GM23338 (cell line): ENCODE measurements at places on chromosomes 11 and 22. TPM values are rescaled to one million over a fixed set of nuclear protein-coding genes. Genes with fewer than 3 reads are reported as not detected.

- H3K27ac ChIP-seq: no peak overlapping the region
- no peaks in the 10 kb centered on the region for H3K36me3 ChIP-seq
- H3K27me3 ChIP-seq: no peaks in the 10 kb centered on the region
- H3K4me3 ChIP-seq: no peak overlapping the region
- DNase-seq: no peak
- peaks cover 15% of the 10 kb centered on the region for H3K4me1 ChIP-seq
Measured at GRCh38 chr22:40610329-40610850, 26.1 kb downstream of the MRTFA start.

Gene C1QTNF6
- 2.3 and 2.6 TPM in 2 replicates for total RNA-seq

Gene SLC22A6
- not detected in 2 replicates for total RNA-seq

DNA sequence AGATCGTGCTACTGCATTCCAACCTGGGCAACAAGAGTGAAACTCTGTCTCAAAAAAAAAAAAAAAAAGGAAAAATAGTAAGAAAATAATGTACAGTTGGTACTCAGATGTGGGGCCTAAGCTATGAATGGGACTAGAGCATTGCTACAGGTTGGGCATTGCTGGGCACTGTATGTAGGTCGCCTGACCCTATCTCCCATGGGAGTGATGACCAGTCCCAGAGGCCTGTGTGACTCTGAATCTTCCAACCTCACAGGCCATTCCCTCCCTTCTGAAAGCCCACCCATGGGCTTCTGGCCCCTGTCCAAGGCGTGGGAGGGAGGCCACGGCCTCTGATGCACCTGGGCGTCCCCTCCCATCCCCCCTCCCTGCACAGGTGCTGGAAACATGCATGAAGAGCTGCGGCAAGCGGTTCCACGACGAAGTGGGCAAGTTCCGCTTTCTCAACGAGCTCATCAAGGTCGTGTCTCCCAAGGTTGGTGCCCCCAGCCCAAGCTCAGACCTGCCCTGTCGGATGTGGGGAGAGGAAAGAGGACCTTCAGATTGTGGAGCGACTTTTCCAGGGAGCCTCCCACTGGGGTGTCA is 9.5 kb downstream of the GGA1 start:
- H3K4me3 ChIP-seq: no peak overlapping the region
- H3K27me3 ChIP-seq: no peaks in the 10 kb centered on the region
- no peak for DNase-seq
